Skeletal muscle cell (primary cell): ENCODE measurements at places on chromosomes 4 and X.

GRCh38 chrX:20974326-20974725 lies 399.9 kb upstream of the CNKSR2 start:
- DNase-seq: no peak

- DNase-seq: no peak
Observed at GRCh38 chr4:105414316-105414715, 59.5 kb downstream of the PPA2 start.

GRCh38 chr4:172962564-172963353 lies 205.9 kb upstream of the GALNT7 start:
- peak; percentile 68 for DNase-seq

GRCh38 chr4:112085156-112086035 lies 59.9 kb upstream of the FAM241A start:
- no peak for DNase-seq

- DNase-seq: no peak
Observed at GRCh38 chr4:85732124-85732523, 257.2 kb downstream of the ARHGAP24 start.

DNA sequence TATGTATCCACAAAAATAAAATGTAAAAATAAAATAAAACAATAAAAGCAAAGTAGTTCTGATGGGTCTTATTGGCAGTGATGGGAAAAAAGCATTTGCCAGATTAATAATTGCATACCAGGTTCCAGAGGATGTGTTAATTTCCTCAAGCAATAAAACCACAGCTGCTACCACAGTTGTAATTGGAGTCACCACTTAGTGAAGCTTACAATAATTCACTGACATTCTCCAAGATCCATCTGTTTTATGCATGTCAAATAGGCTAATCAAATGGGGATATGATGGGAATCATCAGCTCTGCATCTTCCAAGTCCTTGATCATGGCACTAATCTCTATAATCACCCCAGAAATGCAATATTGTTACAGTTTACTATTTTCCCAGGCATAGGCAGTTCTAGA lies 123.5 kb upstream of the EMCN start:
- no peak for DNase-seq

DNA sequence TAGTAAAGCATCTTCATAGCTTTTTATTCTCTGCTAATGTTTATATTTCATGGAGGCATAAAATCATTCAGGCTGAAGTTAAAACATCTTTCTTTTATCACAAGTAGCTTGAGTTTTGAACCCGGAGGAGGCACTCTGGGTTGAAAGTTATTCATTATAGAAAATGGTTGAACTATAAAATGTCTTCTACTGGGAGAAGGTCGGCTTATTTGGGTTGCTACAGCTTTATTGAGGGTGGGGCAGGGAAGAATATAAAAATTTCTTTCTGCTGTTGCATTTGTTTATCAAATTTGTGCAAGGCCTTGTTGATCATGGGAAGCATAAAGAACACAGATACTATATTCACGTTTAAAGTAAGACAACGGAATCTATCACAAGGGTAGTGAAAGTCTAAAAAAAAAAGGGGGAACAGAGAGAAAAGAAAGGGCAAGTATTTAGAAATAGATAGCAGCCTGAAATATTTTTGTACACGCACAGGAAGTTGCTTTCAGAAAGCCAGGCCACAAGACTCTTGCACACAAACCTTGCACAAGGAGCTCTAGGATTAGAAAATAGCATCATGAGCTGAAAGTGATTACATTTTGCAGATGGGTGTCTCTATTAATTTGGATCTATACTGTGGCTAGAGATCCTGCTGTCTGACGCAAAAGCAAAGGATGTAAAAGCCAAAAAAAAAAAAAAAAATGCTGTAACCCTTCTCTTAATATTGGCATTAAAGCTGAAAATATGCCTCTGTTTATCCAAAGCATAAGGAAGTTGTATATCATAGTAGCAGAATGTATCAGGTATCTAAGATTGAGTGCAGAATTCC lies 37.2 kb upstream of the FAM9C start:
- no peak for DNase-seq
